ENCODE measurements at places on chromosomes 12 and 14.

- DNase-seq = peak; percentile 88
Observed at GRCh38 chr14:31947076-31947475, 130.0 kb upstream of the ARHGAP5 start.

DNA sequence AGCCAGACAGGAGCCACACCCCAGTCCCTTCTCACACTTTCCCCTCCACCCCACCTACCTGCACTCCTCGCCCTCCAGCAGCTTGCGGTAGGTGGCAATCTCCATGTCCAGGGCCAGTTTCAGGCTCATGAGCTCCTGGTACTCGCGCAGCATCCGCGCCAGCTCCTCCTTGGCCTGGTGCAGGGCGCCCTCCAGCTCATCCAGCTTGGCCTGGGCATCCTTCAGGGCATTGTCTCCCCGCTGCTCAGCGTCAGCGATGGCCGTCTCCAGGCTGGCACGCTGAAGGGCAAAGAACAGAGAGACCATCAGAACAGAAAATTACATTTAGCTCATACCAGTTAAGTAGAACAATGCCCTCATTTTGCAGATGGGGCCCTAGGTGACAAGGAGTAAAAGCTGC is 5.5 kb downstream of the KRT74 start:
- DNase-seq = no peak

GRCh38 chr12:28539691-28540323 is 349.6 kb downstream of the CCDC91 start:
- no peak for DNase-seq

DNA sequence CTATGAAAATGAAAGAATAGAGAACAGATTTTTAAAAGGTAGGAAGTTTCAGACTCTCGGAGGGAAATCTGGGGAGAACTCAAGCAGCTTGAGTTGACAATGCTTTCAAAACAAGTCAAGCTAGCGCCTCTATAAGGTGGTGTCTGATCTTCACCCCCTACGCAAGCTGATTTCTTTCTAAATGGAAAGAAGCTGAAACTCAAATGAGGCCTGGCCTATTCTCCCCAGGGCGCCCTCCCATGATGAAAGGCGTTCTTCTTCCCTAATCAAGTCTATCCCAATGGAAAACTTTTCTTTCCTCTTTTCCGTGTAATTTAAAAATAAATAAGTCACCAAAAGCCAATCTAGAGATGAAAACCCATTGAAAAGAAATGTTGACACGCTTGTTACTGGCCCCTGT is 20.6 kb downstream of the PTHLH start:
- no peak for DNase-seq

DNA sequence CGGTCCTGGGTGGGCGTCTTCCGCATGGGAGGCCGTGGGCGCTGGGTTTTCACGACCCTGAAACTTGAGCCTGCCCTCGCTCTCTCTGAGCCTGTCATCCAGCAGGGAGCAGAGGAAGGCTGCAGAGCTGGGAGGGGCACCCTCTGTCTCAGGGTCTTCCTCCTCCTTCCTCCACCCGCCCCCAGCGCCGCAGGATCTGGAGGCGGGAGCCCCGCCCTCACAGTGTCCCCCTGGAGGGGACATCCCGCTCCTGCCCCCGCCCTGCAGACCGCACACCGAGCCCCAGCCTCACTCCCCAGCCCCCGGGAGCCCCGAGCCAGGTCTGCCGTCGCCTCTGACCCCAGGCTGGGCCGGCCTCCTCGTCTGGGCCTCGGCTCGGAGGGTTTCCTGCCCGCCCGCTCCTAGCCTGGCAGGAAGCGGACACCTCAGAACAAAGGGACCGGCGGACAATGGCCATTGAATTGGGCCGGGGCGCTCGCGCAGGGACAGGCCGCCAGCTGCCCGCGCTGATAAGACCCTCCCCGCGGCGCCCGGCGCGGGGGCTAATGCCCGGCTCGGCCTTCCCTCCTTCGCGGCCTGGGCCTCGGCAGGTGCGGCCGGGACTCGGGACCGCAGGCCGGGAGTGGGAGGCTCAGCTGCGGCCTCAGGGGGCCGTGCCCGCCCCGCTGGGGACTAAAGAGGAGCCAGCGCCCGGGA is 15.3 kb upstream of the NUDT14 start:
- no peak for DNase-seq

DNA sequence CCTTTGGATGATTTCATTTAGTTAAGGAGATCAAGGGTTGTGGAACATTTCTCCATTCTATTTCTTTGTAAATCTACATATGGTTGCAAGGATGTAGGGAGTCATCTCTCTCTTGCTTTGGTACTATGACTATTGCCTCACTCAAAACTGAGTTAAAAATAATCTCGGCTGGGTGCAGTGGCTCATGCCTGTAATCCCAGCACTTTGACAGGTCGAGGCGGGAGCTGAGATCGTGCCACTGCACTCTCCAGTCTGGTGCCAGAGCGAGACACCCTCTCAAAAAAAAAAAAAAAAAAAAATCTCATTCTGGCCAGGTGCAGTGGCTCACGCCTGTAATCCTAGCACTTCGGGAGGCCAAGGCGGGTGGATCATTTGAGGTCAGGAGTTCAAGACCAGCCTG is 24.8 kb upstream of the PPM1H start:
- no peak for DNase-seq

- DNase-seq = no peak
Observed at GRCh38 chr14:105891631-105892452, 365.5 kb downstream of the TMEM121 start.

DNA sequence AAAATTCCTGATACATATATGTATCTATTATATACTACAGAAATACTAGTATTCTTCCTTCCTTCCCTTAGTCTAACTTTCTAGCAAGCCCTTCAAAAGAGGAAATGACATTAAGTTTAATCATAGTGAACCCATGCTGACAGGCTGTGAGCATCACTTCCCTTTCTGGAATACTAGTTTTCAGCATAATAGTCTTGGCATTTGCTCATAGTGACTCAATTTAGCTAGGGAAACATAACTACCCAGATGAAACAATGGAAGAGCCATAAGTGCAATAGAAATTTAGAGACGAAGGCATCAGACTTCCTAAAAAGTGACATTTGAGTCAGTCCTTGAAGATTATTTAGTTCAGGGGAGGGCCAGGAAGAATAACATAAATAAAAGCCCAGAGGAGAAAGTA is 184.5 kb upstream of the CRY1 start:
- peak; percentile 76 for DNase-seq

- DNase-seq = peak; percentile 61
Observed at GRCh38 chr12:78293059-78293686, 462.5 kb downstream of the NAV3 start.

DNA sequence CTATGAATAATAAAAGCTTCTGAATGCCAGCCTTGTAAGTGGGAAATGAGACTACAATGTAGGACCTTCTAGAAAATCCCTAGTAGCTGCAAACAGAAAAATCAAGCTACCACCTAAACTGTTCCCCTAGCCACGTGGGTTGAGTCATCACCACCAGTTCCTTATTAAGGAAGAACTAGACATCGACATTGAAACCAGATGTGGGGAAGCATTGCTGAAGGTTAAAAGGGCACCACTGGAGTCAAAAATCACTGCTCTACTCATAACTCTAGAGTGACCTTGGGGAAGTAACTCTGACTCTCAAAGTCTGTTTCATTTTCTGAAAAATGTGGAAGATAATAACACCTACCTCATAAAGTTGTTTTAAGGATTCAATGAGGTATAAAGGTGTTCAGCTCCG is 9.4 kb upstream of the CNIH1 start:
- peak; percentile 30 for DNase-seq

DNA sequence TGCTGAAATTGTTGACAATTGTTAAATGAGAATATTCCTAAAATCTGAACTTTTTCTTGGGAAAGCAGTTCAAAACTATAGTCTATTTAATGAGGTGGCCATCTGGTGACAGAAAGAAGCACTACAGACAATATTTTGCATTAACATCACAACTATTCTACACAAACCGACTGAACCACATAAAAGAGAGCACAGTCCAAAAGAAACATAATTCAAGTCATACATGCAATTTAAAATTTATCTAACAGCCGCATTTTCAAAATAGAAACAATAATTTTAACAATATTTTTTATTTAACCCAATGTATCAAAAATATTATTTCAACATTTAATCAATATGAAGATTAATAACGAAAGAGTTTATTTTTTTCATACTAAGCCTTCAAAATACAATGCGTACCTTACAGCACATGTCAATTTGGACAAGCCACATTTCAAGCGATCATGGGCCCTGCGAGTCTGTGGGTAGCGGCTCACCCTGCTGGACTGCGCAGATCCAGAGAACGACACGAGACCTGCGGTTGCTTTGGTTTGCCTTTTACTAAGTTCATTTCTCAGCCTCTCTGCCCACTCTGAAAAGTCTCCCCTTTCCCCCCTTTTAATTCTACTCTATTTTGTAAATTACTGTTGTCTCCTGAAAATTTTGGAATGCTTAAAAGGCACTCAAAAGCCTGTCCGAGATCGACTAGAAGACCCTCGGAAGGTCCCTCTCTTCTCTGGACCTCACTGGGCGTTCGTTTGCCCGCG is 947 bp upstream of the LRRC9 start:
- DNase-seq = peak; percentile 27

- no peak for DNase-seq
Observed at GRCh38 chr14:74595006-74595735, 16.9 kb downstream of the LTBP2 start.

DNA sequence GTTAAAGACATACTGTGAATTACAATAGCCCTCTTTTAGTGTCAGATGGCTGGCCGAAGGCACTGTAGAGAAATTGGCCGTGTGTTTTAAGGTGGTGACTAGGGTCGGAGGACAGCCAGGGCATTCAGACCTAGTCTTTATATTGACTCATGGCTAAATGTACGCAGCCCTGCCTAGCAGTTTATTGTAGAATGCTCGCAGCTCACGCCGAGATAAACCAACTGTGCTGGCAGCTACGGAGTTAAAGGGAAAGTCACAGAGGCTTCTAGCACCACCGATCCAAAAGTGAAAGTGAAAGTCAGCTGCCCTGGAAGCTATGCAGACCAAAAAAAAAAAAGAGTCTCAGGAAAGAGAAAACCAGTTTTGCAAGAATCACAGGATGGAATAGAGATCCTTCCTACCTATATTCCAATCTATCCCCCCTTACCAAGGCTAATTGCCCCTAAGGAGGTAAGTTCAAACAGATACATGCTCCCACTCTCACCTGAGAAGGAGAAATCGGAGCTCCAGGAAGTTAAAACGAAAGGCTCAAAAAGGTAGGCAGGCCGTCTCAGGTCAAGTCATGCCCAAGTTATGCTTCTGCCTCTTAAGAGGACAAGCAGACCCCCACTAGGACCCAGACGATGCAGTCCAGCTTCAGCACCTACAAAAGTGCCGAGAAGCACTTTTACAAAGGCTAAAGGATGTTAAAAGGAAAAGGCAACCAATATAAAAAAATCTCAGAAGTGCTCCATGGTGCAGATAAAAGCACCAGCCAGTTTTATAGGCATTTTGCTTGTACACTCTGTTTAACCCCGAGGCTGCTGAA is 24.8 kb downstream of the KLRK1 start:
- peak; percentile 82 for DNase-seq

DNA sequence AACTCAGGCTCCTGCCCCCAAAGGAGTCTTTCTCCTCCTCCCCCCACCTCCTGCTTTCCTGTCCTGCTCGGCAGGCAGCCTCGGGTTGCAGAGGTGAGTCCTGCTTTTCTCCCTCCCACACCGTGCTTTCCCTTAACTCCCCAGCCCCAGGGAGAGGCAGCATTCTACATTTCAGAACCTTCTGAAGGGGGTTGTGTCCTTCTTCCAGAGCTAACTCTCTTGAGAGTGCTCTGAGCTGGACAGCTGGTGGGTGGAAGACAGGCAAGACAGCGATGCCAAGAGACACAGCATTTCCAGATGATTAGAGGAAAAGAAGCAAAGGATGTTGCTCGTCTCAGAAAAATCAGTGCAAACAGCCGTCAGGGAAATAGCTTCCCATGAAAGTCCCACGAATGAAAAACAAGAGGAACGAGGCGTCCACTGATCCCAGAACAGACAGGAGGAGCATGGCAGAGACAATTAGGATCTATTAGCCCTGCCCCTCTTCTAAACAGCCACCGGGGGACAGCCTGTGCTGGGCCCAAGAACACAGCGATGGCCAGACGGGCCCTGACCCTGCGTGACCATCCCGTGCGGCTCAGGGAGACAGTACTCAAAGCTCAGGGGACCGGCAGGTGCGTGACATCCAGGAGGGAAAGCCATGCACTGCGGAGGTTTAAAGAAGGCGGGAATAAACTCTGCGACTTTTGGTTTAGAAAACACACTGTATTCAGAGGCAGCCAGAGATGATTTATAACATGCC is 216.5 kb upstream of the RTL1 start:
- DNase-seq = no peak

GRCh38 chr14:89401761-89402160 is 15.3 kb downstream of the FOXN3 start:
- DNase-seq = no peak

- DNase-seq = no peak
Observed at GRCh38 chr12:46224386-46224785, 44.5 kb downstream of the SLC38A1 start.

DNA sequence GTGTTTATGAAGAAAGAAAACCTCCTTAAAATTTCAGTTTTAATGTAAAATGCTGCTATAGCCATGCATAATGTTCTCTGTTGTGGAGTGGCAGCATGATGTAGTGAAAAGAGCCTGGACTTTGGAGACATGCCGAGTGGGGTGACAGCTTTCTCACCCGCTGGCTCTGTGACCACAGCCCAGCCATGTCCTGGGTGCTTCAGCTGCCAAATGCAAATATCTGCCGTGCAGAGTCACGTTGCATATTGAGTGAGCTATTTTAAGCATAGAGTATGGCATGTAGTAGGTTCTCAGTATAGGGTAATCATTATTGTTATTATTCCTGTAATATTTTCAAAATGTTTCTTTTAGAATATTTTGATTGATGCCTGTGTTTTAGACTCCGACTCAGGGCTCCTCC is 15.5 kb upstream of the TCTN2 start:
- no peak for DNase-seq

DNA sequence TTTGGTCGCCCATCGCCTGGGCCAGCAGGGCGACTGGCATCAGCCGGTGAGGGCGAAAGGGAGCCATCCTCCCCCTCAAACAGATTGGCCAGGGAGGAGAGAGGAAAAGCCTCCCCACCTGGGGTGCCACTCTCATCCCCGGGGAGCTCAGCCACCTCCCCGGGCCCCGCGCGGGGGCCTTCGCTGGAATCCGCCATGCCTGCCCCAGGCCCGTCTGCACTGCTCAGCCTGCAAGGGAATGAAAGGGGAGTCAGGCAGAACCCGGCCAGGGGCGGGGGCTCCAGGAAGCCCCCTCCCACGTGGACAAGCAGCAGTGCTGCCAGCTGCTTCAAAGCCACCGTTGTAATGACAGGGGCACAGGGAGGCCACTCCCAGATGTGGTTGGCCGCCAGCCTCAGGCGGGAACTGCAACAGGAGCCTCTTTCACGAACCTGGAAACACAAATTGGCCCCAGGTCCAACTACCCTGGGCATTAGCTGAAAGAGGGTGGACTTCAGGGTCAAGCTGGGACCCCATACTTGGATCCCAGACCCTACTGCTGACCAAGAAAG is 18.5 kb downstream of the TRPV4 start:
- DNase-seq = no peak

DNA sequence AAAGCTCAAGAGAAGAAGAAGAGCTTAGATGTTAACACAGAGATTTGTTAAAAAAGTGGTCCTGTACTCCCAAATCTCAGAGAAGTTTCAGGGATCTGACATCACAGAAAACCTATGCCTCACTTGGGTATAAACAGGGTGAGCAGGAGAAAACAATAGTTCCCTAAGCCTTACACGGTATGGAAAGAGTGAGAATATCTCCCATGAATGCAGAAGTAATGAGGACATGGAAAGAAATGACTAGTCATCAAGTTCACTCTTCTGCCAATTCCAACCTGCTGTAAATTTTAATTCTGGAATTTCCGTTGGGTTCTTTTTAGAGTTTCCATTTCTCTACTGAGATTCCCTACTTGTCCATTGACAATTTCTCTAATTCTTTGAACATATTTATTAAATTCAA is 6.2 kb upstream of the PTGER2 start:
- no peak for DNase-seq

- DNase-seq = peak; percentile 93
Observed at GRCh38 chr14:58746261-58746660, 108.5 kb downstream of the DACT1 start.

All from epithelial cell of esophagus (primary cell).